ENCODE measurements at places on chromosomes 1 and 21.

GRCh38 chr1:219416598-219417238, 196.2 kb downstream of the ZC3H11B start:
- no peaks in the 10 kb centered on the region for H3K36me3 ChIP-seq
- H3K4me3 ChIP-seq, result no peak overlapping the region

DNA sequence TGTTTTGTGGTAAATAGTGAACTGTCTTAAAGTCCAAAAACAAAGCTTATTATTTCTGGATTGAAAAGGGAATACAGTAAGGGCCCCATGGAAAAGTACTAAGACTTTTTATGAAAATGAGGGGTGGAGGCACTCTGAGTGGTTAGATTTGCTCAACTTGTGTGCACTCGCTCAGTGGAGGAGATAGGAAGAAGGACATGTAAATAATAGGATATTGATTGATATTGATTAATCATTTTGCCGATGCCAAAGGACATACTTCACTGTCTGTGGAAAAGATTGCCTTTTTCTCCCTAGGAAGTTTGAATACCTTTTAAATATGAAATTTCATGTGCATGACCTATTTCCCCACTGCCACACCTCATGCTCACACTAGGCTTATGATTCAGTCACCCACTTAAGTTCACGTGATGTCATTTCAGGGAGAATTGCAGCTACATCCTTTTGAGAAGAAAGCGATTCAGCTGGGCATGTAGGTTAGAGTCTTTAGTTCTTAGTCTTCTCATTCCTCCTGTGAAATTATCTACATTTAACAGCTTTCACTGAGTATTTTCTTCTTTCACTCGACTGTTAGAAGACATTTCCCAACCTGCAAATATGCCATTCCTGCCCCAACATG, 5.0 kb downstream of the MTR start:
- H3K4me1 ChIP-seq, result peaks cover 5% of the 10 kb centered on the region
- H3K36me3 ChIP-seq, result no peaks in the 10 kb centered on the region
- H3K27me3 ChIP-seq, result no peaks in the 10 kb centered on the region
- H3K4me3 ChIP-seq, result no peak overlapping the region
- no peak for DNase-seq

DNA sequence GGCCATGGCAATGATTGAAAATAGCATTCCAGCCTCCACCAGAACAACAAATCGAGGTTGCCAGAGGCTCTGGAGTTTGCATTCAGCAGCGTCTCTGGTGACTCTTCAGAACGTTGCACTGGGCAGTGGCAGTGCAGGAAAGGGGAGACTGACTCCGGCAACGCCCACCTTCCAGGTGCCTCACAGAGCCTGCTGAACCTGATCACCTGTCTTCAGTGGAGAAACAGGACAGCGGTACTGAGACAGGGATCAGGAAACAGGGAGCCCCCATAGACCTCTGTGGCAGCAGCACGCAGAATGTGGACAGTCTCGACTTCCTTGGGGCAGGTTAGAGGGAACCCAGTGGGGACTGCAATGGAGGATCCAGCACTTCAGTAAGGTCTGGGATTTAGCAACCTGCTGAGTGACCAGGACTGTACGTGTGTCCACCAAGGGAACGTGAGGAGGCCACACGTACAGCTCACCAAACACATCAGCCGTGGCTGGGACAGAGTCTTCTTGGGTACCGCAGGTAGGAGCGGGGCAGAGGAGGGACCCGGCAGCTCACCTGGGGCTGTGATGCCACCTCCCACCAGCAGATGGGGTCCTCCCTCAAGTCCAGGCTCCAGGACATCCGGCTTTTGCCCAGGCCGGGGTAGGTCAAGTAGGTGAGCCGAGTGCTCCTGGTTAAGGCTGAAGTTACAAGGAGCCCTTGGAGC, 128.6 kb downstream of the PRDM2 start:
- H3K4me3 ChIP-seq, result no peak overlapping the region
- H3K4me1 ChIP-seq, result no peaks in the 10 kb centered on the region
- H3K27me3 ChIP-seq, result peaks cover 6% of the 10 kb centered on the region
- DNase-seq, result peak; percentile 59
- no peaks in the 10 kb centered on the region for H3K36me3 ChIP-seq

- no peaks in the 10 kb centered on the region for H3K4me1 ChIP-seq
- H3K36me3 ChIP-seq, result no peaks in the 10 kb centered on the region
- no peak overlapping the region for H3K4me3 ChIP-seq
- H3K27me3 ChIP-seq, result no peaks in the 10 kb centered on the region
- DNase-seq, result peak; percentile 40
- no peak overlapping the region for H3K27ac ChIP-seq
Measured at GRCh38 chr1:58204284-58204683, 342.2 kb downstream of the OMA1 start.

DNA sequence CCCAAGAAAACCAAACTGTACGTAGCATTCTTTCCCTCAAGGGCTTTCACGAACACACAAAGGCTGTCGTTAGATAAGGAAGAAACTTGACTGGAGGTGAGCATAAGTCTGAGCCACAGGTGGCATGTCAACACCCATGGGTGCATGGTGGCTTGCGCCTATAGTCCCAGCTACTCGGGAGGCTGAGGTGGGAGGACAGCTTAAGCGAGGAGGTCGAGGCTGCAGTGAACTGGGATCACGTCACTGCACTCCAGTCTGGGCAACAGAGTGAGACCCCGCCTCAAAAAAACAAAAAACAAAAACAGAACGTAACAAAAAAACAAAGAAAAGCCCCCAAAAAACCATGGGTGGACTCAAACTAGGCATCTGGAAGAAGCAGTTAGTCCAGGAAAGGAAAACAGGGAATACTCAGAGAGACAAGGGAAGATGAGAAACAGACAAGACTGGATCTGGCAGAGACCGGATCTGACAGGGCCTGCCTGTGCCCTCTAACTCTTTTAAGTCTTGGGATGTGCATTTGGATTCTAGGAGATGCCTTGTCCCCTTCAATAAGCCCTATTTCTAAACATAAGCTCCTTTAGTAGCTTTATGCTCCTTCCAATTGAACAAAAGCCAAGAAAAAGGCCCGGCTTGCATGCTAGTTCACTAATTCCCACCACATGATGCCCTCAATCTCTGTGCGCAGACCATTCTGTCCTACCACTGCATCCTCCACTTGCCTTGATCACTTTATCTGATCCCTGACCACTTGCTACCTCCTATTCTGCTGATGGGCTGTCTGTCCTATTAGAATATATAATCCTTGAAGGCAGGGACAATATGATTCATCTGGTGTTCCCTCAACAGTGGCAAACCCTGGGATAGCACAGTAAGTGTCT, 73.8 kb downstream of the APP start:
- no peak overlapping the region for H3K4me3 ChIP-seq
- no peaks in the 10 kb centered on the region for H3K36me3 ChIP-seq
- peak; percentile 26 for DNase-seq
- peaks cover 30% of the 10 kb centered on the region for H3K4me1 ChIP-seq
- H3K27me3 ChIP-seq, result no peaks in the 10 kb centered on the region
- no peak overlapping the region for H3K27ac ChIP-seq

GRCh38 chr1:200917291-200917817, 22.7 kb downstream of the INAVA start:
- no peaks in the 10 kb centered on the region for H3K27me3 ChIP-seq
- peaks cover 13% of the 10 kb centered on the region for H3K4me1 ChIP-seq
- no peaks in the 10 kb centered on the region for H3K36me3 ChIP-seq
- H3K27ac ChIP-seq, result no peak overlapping the region
- H3K4me3 ChIP-seq, result no peak overlapping the region
- peak; percentile 25 for DNase-seq

GRCh38 chr1:8740034-8740449, 77.4 kb downstream of the RERE start:
- no peaks in the 10 kb centered on the region for H3K36me3 ChIP-seq
- no peak overlapping the region for H3K27ac ChIP-seq
- no peak for DNase-seq
- H3K4me1 ChIP-seq, result peaks cover under 1% of the 10 kb centered on the region
- H3K4me3 ChIP-seq, result no peak overlapping the region

- H3K4me3 ChIP-seq, result no peak overlapping the region
- H3K36me3 ChIP-seq, result no peaks in the 10 kb centered on the region
- no peak overlapping the region for H3K27ac ChIP-seq
- peaks cover 8% of the 10 kb centered on the region for H3K4me1 ChIP-seq
Measured at GRCh38 chr1:6351480-6352137, 42.0 kb downstream of the ACOT7 start.

GRCh38 chr1:213689260-213689659, 298.5 kb upstream of the PROX1 start:
- no peaks in the 10 kb centered on the region for H3K27me3 ChIP-seq
- no peak overlapping the region for H3K4me3 ChIP-seq
- no peaks in the 10 kb centered on the region for H3K36me3 ChIP-seq
- peak; percentile 7 for DNase-seq

- no peak overlapping the region for H3K4me3 ChIP-seq
- H3K36me3 ChIP-seq, result no peaks in the 10 kb centered on the region
- H3K4me1 ChIP-seq, result no peaks in the 10 kb centered on the region
- no peaks in the 10 kb centered on the region for H3K27me3 ChIP-seq
- no peak overlapping the region for H3K27ac ChIP-seq
- no peak for DNase-seq
Measured at GRCh38 chr1:168220470-168220871, 5.3 kb upstream of the SFT2D2 start.

DNA sequence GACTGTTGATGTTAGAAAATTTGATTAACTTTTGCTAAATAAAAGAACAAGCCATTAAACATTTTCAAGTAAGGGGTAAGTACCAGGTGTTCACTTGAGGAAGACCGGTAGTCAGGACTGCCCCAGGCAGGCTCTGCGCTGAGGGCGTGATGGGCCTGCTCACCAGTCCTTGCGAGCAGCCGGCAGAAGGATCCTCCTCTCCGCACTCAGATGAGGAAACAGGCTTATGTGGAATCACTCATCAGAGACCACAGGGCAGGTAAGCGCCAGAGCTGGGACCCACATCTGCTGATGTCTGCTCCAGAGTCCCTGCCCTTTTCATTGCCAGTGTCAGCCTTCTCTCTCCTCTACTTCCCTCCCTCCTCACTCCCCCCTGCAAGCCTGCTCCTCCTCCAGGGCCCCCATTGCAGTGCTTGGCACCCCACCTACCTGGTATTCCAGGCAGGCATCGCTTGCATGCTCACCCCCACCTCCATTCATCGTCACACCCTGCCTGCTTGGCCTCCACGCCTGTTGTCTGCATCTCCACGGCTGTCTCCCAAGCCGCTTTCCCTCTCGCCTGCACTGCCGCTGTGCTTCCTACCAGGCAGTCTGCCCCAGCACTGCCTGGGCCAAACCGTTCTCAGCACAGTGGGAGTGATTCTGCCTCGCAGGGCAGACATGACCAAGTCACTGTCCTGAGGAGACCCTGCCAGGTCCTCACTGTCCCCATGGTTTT, 24.7 kb upstream of the KDM4A start:
- no peaks in the 10 kb centered on the region for H3K4me1 ChIP-seq
- no peaks in the 10 kb centered on the region for H3K36me3 ChIP-seq
- no peaks in the 10 kb centered on the region for H3K27me3 ChIP-seq

DNA sequence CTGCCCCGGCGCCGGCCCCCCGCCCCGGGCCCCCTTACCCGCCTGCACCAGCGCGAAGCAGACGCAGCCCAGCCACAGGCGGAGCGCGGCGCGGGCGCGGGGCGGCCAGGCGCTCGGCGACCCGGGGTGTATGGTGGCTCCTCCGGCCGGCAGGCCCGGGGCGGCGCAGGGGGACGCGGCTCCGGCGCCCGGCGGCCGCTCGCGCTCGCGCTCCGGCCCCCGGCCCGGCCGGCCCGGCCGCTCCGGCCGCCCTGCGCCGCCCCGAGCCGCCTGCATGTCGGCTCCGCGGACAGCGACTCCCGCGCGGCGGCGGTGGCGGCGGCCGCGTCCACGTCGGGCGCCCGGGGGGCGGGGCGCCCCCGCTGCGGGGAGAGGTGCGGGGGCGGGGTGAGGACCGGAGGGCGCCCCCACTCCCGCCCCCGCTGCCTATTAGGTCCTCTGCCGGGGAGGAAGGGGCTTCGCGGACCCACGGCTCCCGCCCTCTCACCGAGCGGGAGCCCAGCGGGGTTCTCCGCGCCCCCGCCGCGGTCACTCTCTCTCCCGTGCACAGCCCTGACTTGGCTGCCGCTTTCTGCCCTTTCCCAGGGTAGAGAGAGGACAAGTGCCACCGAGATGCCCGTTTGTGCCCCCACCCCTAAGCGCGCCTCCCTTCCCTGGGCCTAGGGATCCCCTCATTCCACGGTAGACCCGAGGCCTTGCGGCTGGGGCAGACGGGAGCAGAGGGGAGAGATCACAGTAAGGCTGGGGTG, at the start of gene FNDC5:
FNDC5 (minus strand) TSS at position 298 of the 749 bp plus-strand sequence.
- H3K27ac ChIP-seq, result no peak within 1 kb of the TSS
- no peaks in the 10 kb centered on the region for H3K36me3 ChIP-seq
- peaks cover 31% of the 10 kb centered on the region for H3K4me1 ChIP-seq
- DNase-seq, result peak; percentile 86

- no peak overlapping the region for H3K4me3 ChIP-seq
- H3K27ac ChIP-seq, result no peak overlapping the region
- no peaks in the 10 kb centered on the region for H3K4me1 ChIP-seq
- H3K36me3 ChIP-seq, result no peaks in the 10 kb centered on the region
- no peak for DNase-seq
- H3K27me3 ChIP-seq, result no peaks in the 10 kb centered on the region
Measured at GRCh38 chr1:117092594-117092993, 29.0 kb downstream of the TRIM45 start.

GRCh38 chr1:200971428-200971903, 52.0 kb downstream of the KIF21B start:
- no peaks in the 10 kb centered on the region for H3K27me3 ChIP-seq
- H3K4me3 ChIP-seq, result no peak overlapping the region
- H3K4me1 ChIP-seq, result no peaks in the 10 kb centered on the region

GRCh38 chr1:35715568-35716002, 3.1 kb downstream of the C1orf216 start:
- H3K27me3 ChIP-seq, result peaks cover 9% of the 10 kb centered on the region
- DNase-seq, result peak; percentile 85
- H3K4me3 ChIP-seq, result no peak overlapping the region
- H3K27ac ChIP-seq, result no peak overlapping the region
- peaks cover 10% of the 10 kb centered on the region for H3K4me1 ChIP-seq
- H3K36me3 ChIP-seq, result no peaks in the 10 kb centered on the region

DNA sequence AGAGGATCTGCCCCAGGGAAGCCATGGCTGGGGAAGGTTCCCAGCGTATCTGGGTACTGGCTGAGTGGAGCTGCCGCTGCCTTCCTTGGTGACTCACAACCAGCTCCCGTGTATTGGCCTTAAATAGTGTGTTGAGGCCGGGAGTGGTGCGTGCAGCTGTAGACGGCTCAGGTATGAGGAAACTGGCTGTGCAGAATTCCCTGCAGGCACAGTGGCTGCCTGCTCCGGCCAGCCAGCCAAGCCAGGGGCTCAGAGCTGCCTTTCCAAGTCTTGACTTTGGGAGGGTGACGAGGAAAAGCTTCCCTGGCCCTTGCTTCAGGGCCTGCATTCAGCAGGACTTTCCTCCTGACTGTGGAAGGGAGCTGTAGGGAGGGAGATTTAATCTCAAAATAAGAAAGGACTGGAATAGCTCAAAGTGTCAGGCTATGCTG, at the start of gene VTCN1:
VTCN1 (minus strand) TSS at position 97 of the 431 bp plus-strand sequence; CDS start at position 25, 72 bp downstream.
- no peaks in the 10 kb centered on the region for H3K27me3 ChIP-seq
- H3K27ac ChIP-seq, result no peak within 1 kb of the TSS
- no peak for DNase-seq
- no peaks in the 10 kb centered on the region for H3K36me3 ChIP-seq

Measured in neural progenitor cell (in vitro differentiated cells).